Right ventricle myocardium superior (tissue), 1 donor: ENCODE measurements at places on chromosomes 5 and 9.

- no peak for DNase-seq
Measured at GRCh38 chr5:145787996-145788395, 47.1 kb downstream of the PRELID2 start.

GRCh38 chr5:35408146-35408545 lies 177.9 kb upstream of the PRLR start:
- no peak for DNase-seq

- DNase-seq: no peak
Measured at GRCh38 chr9:13628526-13628925, 349.0 kb upstream of the MPDZ start.

DNA sequence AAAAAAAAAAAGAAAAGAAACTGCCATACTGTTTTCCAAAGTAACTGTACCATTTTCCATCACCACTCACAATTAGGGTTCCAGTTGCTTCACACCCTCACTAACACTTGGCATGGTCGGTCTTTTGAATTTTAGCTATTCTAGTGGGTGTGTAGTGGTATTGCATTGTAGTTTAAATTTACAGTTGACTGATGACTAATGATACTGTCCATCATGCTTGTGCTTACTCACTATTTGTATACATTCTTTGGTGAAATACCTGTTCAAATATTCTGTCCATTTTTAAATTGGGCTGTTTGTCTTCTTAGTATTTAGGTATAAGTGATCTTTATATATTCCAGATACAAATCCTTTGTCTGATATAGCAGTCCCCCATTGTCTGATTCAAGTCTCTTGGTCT lies 36.2 kb upstream of the ZNF169 start:
- DNase-seq: no peak

GRCh38 chr9:118721923-118722322 lies 647.3 kb downstream of the BRINP1 start:
- DNase-seq: no peak

DNA sequence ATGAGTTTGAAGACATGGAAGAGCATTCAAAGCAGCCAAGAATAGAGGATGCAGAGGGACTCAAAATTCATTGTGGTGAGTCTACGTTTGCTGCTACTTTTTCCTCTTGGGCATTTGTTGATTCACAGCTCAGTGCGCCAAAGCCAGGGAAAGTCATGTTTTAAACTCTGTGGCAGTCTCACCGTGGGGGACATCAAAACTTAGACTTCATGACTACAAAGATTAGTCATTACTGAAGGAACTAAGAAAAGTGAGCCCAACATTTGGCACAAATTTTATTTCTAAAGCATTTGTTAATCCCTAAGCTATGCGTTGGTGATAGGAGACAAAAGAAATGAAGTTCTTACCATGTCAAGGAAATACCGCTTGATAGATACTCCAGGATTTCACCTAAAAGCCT lies 73.7 kb upstream of the MTAP start:
- DNase-seq: no peak

DNA sequence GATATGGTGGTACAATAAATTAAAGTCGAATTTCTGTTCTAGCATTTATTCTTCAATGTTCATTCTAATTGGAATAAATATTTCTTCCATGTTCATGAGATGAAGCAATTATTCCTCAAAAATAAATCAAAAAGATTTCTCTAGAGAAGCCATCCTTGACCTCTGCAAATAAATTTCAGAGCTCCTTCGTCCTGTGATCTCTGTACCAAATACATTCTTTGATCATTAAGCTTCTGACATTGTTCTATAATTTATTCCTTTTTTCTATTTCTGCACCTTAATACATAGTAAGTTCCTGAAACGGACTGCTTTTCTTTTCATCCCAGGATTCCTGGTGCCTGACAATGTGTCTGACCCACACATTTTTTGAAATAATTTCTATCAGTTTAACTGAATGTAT lies 1039.3 kb upstream of the TYRP1 start:
- DNase-seq: no peak

DNA sequence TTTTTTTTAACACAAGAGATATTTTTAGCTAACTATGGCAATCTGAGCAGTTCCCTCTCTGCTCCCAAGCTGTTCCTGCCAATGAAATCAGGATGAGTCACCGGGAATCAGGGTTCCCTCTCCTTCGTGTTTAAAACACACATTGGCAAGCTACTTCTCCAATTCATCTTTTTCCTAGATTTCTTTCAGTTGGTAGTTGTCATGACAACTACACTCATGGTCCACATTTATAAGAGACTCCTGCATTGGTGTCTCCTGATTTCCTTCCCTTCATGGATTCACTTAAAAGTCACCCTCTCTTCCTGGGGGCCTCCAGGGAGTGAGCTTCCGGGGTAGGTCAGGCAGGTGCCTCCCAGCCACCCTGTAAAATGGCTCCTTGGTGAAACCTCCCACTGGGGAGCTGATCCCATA lies 72.3 kb upstream of the NIPAL4 start:
- no peak for DNase-seq

GRCh38 chr5:132953710-132954109 lies 9.7 kb downstream of the AFF4 start:
- no peak for DNase-seq

DNA sequence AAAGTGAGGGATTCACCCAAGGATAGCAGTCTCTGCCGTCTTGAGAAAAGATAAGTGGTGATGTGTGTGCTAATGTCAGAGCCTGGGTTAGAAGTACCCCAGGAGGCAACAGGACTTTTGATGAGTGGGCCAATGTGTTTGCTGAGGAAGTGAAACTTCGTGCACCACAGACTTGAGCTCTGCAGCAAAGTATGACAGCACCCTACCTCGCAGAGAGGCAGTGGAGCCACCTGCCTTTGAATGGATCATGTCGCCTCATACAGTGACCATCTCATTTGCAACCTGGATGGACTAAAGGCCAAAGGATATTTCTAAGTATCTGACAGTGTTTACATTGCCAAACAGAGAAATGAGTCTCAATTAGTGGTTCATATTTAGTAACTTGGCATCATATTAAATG lies 593.9 kb upstream of the GRAMD2B start:
- DNase-seq: no peak
